Upper lobe of left lung (tissue), 6 donors: ENCODE measurements at places on chromosomes 12 and 14. TPM values are rescaled to one million over a fixed set of nuclear protein-coding genes. Genes with fewer than 3 reads are reported as not detected.
A peak's percentile ranks its signal among the peaks of the same experiment; 100 is the strongest.

- DNase-seq, result no peak
These were observed 21.2 kb upstream of the RNASE4 start for GRCh38 chr14:20662968-20663732.

GRCh38 chr12:8996682-8997405, 7.5 kb downstream of the KLRG1 start:
- no peak for DNase-seq

- no peak for DNase-seq
These were observed 6.8 kb upstream of the ATG14 start for GRCh38 chr14:55418411-55418810.

- no peak for DNase-seq
These were observed 88.2 kb downstream of the CCDC91 start for GRCh38 chr12:28278499-28278898.

DNA sequence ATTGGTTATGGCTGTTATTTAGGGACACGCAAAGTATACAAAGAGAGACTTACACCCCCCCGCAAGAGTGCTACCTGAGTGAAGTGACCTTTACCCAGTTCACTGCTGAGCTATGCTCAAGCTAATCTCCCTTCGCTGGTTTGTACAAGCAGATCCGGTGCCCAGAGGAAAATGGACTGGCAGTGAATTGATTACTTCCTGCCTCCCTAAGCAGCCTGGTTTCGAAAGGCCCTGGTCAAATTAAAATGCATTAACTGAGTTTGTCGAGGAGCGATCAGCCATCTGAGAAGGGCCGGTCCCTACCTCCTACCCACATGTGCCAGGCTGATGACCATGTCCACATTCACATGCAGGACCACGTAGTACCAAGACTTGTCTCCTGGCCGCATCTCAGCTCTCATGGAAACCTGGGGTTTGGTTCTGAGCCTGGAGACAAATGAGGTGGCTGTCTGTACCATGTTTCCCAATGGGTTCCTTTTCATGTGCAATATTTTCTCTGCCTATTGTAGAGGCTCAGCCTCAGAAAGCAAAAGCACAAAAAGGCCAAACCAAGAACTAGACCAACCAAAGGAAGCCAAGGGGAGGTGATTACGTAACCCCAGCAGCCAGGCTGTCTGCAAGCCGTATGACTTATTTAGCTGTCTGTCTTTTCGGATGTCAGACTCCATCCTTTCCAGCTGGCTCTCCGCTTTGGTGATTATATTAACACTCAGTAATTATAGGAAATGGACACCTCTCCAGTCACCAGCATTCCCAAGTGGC, 284.7 kb upstream of the PWP1 start:
- no peak for DNase-seq

- no peak for DNase-seq
These were observed 11.2 kb upstream of the DAAM1 start for GRCh38 chr14:59177262-59177661.

DNA sequence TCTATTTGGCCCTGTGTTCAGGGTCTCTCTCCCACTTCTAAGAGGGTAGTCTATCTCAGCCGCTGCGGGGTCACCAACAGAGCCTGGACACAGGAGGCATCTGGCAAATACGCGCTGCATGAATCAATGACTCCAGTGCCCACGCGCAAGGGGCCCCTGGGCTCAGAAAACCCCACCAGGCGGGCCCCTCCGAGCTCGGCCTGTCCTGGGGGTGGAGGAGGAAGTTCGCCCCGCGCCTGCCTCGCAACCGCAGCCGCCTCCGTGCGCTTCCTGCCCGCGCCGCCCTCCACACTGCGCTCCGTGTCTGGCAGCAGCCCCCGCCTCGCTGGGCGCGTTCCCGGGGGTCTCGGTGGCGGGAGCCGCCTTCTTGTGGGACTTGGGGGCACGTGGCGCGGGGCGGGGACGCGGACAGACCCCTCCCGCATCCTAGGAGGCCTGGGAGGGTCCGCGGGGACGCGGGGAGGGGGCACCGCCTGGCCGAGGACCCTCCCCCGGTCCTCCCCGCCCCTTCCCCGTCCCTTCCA, 811 bp upstream of the FBRSL1 start:
- peak; percentile 93 for DNase-seq

- DNase-seq, result no peak
These were observed 4.8 kb downstream of the TNFAIP2 start for GRCh38 chr14:103127861-103128598.

DNA sequence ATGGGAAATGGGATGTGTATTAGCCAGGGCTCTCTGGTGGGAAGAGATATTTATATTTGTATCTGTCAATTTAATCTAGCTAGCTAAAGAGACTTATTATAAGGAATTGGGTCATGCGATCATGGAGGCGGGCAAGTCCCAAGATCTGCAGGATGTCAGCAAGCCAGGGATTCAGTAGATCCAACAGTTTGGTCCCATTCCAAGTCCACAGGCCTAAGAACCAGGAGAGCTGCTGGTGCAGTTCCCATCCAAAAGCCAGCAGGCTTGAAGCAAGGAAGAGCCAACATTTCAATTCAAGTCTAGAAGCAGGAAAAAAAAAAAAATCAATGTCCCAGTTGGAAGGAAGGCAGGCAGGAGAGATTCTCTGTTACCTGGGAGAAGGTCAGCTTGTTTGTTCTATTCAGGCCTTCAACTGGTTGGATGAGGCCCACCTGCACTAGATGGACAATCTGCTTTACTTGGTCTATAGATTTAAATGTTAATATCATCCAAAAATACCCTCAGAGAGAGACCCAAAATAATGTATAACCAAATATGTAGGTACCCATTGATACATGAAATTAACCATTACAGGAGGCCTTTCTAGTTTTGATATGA, 60.7 kb upstream of the BCAT1 start:
- DNase-seq, result no peak

EXOC5 gene
- 63.2 TPM for total RNA-seq

BBS10 gene
- 6.3 TPM for total RNA-seq
